NCI-H1092 treated with DMSO at 0.1 percent for 48 hours (cell line): ENCODE measurements at places on chromosomes 3 and 15.

GRCh38 chr15:51837792-51838251 lies 8.4 kb downstream of the TMOD3 start:
- DNase-seq, result no peak

DNA sequence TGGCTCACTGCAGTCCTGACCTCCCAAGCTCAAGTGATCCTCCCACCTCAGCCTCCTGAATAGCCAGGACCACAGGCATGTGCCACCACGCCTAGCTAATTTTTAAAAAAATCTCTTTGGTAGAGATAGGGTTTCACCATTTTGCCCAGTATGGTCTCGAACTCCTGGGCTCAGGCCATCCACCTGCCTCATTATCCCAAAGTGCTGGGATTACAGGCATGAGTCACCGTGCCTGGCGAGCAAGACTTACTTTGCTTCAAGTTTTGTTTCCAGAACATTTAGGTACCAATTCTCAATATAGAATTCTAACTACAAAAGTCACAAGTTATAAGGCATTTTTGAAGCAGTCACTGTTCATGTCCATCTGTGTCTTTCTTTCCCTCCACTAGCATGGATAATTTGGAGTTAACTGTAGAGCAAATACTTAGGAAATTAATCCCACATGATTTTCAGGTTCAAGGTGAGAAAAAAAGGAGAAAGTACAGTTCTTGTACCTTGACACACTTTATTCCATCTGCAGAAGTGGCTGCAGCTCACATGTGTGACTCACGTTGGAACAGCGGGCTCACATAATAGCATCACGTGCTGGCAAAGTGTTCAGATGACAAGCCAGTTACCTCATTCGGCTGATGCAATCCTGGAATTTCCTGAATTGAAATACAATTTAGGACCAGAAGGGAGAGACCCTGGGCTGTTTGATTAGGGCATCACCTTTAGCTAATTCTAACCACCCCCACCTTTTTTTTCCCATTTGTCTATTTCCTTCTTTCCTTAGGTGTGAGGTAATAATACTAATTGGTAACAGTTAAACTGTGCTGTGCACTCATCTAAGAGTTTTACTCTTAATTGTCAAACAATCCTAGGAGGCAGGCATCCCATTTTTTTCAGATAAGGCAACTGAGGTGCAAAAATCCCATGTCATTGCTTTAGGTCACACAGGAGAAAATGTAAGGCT lies 46.9 kb upstream of the NEDD4 start:
- DNase-seq, result no peak

DNA sequence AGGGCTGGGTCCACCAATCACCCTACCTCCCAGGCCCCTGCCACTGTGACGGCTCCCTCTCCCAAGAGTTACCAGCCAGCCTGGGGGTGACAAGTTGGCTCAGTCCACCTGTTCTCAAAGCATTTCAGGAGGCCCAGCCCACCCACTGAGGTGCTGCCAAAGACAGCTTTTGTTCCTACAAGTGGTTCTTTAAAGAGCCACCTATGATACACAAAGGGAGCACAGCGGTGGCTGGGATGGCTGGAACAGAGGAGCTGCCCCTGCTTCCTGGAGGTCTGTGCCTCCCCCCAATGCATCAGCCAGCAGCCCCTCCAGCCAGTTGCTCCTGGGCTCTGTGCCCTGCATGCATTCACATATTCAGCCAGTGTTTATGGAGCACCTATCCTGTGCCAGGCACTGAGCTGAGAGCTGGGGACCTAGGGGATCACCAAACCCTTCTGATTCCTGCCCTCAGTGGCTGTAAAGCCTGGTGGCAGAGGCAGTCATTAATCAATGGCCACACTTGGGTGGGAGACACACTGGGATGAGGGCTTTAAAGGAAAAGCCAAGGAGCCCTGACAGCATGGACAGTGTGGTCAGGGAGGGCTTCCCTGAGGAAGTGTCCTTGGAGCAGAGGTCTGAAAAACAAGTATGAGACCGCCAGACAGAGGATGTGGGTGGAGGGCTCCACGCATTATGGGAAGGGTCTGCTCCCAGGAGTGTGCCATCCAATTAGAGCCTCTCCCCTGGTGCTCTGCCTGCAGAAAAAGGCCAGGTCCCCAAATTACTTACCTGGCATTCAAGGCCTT lies 107.1 kb upstream of the LINGO1 start:
- peak; percentile 88 for DNase-seq

DNA sequence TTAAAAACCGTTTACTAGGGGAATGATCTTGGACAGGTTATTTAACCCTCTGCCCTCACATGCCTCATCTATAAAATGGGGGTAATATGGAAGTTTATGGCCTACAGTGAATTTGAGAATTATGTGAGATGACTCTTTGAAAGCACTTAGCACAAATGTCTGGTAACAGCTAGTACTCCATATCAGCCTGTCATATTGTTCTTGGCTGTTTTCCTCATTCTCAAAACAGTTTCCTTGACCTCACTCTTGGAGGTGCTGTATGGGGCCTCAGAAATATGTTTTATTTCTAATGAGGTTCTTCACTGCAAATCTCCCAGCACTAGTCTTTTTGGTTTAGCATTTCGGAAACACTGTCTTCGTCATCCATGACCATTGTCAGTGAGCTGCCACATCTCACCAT lies 398.2 kb downstream of the FEZF2 start:
- no peak for DNase-seq

DNA sequence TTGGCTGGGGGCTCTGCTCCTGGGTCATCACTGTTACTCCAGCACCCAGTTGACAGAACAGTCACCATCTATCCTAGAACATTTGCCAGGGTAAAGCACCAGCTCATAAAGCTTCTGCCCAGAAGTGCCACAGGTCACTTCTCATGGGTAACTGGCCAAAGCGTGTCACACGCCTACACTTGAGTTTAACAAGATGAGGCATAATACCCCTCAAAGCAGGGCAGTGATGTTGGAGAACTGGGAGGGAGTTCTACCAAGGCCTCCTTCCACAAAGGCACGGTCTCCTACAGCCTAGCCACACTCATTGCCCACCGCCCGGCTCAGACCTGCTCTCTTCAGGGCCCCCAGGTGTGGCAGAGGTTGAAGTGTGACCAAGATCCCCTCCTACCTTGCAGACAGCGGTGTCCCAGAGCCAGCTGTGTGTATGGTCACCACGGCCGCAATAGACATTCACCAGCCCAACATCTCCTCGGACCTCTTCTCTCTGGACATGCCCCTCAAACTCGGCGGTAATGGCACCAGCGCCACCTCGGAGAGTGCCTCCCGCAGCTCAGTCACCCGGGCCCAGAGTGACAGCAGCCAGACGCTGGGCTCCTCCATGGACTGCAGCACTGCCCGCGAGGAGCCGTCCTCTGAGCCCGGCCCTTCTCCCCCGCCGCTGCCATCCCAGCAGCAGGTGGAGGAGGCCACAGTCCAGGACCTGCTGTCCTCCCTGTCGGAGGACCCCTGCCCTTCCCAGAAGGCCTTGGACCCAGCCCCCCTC lies 107.7 kb downstream of the ETFA start:
- DNase-seq, result no peak

- DNase-seq, result peak; percentile 89
These were observed 60.1 kb downstream of the MGLL start for GRCh38 chr3:127762077-127762786.

- no peak for DNase-seq
These were observed 78.4 kb upstream of the OSTN start for GRCh38 chr3:191120447-191121298.

GRCh38 chr15:36251450-36251849 lies 328.0 kb upstream of the CDIN1 start:
- DNase-seq, result no peak

GRCh38 chr3:72272356-72272755 lies 487.4 kb upstream of the PROK2 start:
- no peak for DNase-seq

- no peak for DNase-seq
These were observed 2.2 kb downstream of the IGF1R start for GRCh38 chr15:98650417-98651035.

GRCh38 chr3:66803206-66803605 lies 194.9 kb upstream of the KBTBD8 start:
- no peak for DNase-seq

- peak; percentile 11 for DNase-seq
These were observed at the start of gene RARRES1 for GRCh38 chr3:158731938-158732855. TSS of gene RARRES1 (minus strand) at chr3:158732457. CDS start at chr3:158732415, 42 bp downstream.

DNA sequence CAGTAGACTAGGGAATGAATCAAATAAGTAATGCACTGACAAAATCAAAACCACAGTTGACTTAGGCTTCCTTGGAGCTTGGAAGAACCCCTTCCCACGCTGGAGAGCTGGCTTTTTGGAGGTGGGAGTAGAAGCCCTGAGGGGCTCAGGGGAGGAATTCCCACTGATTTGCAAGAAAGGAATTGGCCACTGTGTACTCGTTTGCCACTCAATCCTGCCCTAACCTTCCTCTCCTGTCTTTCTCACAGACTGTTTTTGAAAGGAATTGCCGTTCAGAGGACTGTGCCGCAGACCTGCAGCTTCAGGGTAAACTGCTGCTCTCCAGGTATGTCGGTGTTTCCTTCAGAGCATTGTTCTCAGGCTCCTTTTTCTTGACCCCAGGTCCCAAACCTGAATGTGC lies 208.2 kb upstream of the CTDSPL start:
- no peak for DNase-seq

DNA sequence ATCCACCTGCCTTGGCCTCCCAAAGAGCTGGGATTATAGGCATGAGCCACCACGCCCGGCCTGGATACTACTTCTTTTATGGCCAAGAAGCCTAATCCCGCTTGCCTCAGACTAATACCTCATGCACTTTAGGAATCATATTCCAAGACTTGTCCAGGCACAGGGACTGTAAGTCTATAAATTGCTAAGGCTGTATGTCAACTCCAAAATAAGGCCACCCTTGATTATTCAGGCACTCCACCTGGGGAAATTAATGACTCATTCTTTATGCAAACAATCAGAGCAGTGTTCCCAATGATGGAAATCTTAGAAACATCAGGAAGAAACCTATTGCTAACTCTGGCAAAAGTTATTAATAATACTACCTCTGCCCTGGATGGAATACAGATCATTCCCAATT lies 98.4 kb downstream of the ERC2 start:
- DNase-seq, result no peak

DNA sequence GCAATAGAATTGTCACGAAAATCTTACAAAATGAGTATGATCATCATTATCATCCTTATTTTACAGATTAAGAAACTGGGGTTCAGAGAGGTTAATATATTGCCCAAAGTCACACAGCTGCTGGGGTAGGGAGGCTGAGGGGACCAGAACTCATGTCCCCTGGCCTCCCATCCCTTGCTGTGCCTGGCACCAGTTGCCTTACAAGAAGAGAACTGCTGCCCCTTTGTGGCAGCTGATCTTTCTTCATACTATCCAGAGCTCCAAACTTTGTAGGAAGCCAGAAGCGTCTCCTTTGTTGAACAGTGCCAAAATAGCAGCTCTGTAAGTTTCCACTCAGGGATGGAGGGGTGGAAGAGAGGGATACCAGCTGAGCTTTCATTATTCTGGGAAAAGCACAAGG lies 236.8 kb upstream of the TBC1D5 start:
- no peak for DNase-seq

DNA sequence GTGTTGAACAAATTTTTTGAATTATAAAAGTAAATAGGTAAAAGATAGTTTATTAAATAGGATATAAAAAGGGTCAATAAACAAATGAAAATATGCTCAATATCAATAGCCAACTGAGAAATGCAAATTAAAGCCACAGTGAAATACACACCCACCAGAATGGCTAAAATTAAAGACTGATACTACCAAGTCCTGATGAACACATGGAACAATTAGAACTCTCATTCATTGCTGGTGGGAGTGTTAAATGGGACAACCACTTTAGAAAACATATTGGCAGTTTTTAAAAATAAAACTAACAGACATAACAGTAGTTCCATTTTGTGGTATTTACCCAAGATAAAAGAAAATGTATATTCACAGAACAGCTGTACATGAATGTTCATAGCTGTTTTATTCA lies 41.2 kb downstream of the CCDC32 start:
- no peak for DNase-seq

DNA sequence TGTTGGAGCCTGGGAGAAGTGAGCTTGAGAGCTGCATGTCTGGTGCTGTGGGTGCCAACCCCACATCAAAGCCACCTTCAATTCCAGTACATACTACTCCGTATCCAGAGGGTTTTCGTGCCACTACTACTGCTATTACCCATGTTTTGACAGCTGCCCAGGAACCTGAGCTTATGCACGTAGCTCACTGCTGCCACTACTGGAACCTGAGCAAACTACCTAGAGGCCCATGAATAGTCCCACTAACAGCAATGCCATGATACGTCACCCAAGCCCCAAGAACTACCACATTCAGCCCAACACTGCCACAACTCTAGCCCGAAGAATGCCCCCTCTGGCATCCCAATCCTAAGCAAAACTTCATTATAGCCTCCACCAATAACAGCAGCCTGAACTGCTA lies 215.2 kb upstream of the BCHE start:
- DNase-seq, result no peak

- no peak for DNase-seq
These were observed 73.5 kb upstream of the ABI3BP start for GRCh38 chr3:101066711-101067129.

DNA sequence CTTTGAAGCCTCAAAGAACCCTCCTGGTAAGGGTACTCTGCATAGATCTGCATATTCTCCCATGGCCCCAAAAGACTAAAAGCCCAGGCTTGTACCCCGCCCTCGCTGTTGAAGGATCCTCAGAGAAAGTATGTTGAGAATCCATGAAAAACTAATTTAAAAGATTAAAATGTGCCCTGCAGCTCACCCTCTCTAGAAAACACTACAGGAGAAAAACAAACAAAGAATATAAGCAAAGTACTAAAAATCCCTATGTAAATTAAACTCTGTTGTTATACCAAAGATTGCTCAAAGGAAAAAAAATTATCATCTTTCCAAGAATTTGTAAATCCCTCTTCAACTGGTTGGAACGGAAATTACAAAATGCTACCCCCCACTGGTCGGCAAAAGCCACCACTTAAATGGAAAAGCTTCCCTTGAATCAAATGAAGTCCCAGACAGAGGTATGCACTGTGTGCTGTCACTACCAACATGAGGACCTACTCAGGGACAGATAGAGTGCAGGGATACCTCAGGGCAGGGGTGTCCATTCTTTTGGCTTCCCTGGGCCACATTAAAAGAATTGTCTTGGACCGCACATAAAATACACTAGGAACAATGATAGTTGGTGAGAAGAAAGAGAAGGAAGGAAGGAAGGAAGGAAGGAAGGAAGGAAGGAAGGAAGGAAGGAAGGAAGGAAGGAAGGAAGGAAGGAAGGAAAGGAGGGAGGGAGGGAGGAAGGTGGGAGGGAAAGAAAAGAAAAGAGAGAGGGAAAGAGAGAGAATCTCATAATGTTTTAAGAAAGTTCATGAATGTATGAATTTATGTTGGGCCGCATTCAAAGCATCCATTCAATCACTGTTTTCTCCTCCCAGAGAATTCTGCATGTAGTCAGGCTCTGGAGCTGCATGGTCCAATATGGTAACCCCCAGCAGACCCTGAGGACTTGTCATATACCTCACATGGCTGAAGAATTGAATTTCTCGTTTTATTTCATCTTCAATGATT lies 88.1 kb downstream of the MAGI1 start:
- DNase-seq, result no peak
